ENCODE measurements at places on chromosomes 16 and 17.
A peak's percentile ranks its signal among the peaks of the same experiment; 100 is the strongest.

GRCh38 chr16:1678500-1679098, 520 bp downstream of the JPT2 start:
- peak; percentile 52 for DNase-seq

GRCh38 chr16:31537362-31538242, 9.9 kb downstream of the AHSP start:
- DNase-seq: peak; percentile 6

- no peak for DNase-seq
These were observed 10.6 kb downstream of the ALDH3A1 start for GRCh38 chr17:19737305-19738072.

- DNase-seq: no peak
These were observed 78.9 kb upstream of the LHX1 start for GRCh38 chr17:36858119-36859002.

DNA sequence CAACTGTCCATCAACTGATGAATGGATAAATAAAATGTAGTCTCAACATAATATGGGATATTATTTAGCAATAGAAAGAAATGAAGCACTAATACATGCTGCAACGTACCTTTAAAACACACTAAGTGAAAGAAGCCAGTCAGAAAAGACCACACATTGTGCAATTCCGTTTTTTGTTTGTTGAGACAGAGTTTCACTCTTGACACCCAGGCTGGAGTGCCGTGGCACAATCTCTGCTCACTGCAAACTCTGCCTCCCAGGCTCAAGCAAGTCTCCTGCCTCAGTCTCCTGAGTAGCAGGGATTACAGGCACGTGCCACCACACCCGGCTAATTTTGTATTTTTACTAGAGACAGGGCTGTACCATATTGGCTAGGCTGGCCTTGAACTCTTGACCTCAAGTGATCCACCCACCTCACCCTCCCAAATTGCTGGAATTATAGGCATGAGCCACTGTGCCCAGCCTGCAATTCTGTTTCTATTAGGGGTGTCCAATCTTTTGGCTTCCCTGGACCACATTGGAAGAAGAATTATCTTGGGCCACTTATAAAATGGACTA, 40.1 kb downstream of the SCNN1B start:
- no peak for DNase-seq

GRCh38 chr16:51797669-51798259, 646.7 kb upstream of the SALL1 start:
- DNase-seq: no peak

DNA sequence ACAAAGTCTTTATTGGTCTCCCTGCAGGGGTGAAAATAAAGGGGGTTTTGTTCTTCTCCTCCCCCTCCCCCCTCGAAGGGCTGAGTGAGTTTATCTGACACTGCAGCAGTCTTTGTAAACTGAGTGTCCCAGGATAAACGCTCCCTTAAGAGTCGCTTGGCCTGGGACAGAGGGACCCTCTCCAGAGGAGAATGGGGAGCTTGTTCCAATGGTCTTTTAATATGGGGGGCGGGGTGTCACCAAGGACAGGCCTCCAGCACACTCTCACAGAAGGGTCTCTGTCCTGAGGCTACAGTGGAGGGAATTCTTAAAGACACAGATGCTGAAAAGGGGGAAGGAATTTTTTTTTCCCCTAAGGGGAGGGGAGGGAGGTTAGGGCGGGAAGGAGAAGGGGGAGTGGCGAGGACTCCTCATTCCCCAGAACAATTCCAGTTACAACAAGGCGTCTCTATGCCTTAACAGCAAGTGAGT, 455.5 kb downstream of the SOX9 start:
- no peak for DNase-seq

DNA sequence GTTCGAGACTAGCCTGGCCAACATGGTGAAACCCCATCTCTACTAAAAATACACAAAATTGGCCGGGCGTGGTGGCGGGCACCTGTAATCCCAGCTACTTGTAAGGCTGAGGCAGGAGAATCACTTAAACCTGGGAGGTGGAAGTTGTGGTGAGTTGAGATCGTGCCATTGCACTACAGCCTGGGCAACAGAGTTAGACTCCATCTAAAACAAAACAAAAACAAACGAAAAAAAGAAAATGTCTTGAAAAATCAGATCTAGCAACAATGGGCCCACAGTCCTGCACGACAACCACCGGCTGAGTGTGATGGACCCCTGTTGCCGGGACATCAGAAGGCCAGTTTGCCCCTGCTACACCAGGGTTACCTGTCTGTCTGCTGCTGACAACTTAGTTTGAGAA, 3.9 kb upstream of the RMI2 start:
- DNase-seq: no peak

GRCh38 chr16:88688013-88688778, 1.9 kb upstream of the SNAI3 start:
- no peak for DNase-seq

DNA sequence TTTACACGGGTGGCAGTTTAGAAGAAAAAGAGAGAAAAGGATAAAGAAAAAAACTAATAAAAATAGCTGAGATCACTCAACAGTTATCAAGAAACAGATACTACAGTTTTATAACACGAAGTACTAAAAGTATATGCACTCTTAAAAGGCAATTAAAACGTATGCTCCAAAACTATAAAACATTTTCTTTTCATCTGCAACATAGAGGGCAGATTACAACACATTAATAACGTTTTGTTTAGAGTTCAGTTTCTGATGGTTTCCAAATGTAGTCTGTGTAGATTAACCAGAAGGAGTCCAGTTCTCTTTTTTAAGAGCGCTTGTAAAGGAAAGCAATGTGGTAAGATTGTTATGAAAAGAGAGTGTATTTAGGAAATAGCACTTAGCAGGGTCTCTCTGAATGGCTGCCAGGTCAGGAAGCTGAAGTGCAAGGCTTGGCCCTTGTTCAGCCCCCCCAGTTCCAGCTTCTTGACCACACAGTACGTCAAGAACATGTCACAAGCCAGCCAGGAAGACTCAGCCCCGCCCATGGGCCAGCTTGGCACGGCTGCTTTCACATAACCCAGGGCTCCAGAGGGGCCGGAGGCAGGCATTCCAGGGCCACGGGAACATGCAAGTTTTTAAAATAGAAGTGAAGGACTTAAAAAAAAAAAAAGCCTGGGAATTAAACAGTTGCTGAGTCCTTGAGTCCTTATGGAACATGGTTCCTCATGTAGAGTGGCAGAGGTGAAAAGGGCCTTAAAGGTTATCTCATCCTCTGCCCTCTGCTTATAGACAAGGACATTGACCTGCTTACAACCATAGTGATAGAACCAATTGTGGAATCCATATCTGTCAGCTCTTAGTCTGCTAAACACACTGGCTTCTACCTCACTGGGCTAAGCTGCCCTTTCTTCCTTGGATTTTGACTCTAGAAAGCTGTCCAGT, 147.4 kb upstream of the TBX2 start:
- no peak for DNase-seq

- no peak for DNase-seq
These were observed 109.7 kb downstream of the TOX3 start for GRCh38 chr16:52437277-52437670.

- DNase-seq: peak; percentile 85
These were observed 18.4 kb downstream of the LDHD start for GRCh38 chr16:75097941-75098901.

DNA sequence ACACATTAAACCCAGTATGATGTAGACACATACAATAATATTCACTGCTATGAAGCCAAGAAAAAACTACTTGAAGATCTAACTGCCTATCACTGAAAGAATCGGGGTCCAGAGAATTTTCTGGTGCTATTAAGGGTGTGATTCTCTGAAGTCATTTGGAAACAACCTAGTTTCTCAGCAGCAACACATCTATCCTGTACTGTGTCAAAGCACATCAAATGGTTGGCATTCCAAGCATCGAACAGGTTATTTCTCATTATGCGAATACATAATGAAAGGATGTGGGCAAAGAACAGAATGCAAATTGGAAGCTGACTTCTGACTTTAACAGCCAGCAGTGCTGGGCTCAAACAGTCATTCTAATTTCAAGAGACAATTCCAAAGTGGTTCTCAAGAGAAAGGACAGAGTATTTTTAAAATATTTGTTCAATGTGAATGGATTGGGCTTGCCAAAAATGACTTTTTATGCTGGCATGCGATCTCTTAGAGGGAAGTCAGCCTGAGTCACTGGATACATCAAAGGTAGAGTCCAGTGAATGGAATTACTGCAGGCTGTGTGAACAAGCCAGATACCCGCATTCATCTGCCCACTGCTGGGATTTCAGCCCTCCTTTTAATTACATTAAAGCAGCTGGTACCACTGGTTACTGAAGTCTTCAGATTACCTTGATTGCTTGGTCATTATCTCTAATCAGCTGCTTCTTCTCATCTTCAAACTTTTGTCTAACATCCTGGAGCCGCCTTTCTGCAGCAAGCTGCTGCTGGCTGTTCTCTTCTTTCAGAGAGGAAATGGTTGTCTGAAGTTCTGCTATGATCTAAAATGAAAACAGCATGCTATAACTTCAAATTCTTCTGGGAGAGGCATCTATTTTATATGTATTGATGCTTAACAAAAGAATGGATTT, 181.2 kb upstream of the AXIN2 start:
- DNase-seq: no peak

DNA sequence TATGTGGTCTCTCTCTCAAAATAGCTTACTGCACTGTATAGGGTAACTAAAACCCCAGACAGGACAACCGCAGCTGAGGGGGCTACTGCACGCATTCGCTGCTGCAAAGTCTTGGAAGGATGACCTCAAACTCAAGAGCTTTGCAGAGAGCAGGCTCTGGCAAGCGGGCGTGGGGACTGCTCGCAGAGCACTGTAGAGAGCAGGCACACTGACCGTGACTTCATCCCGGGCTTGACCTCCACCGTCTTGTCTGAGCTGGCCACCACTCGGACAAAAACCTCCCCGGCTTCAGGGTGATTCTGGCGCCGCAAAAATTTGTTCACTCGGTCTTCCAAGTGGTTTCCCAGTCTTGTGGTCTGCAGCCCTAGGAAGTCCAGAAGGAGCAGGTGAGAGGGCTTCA, 22.9 kb upstream of the TRAP1 start:
- no peak for DNase-seq

DNA sequence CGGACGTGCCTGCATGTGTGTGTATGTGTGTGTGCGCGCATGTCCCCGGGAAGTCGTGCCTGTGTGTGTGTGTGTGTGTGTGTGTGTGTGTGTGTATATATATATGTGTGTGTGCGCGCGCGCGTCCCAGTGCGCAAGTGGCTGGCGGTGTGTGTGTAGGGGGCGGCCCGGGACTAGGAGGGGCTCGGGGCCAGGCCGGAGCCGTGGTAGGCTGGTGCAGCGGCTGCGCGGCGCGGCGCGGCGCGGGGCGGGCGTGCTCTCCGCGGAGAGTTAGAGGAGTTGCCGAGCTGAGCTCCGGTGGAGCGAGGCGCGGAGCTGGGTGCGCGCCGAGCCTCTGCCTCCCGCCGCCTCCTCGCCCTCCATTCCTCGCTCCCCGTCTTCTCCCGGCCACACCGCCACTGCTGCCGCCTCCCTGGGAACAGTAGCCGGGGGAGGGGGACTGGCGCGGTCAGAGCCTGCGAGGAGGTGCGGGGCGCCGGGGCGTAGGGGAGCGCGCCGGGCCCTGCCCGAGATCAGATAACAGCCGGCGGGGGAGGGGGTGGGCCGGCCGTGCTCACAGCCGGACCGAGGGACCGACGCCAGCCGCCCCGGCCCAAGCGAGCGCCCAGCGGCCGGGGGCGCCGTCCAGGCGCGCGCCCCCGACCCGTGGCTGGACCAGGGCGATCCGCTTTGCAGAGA, at the start of gene KCNJ12:
KCNJ12 (plus strand) TSS at position 277 of the 678 bp plus-strand sequence. CDS start 38,986 bp downstream, outside the sequence.
- no peak for DNase-seq

GRCh38 chr17:258906-259305, 77.5 kb upstream of the DOC2B start:
- DNase-seq: no peak

GRCh38 chr17:2030779-2031163, 818 bp downstream of the DPH1 start:
- peak; percentile 54 for DNase-seq

DNA sequence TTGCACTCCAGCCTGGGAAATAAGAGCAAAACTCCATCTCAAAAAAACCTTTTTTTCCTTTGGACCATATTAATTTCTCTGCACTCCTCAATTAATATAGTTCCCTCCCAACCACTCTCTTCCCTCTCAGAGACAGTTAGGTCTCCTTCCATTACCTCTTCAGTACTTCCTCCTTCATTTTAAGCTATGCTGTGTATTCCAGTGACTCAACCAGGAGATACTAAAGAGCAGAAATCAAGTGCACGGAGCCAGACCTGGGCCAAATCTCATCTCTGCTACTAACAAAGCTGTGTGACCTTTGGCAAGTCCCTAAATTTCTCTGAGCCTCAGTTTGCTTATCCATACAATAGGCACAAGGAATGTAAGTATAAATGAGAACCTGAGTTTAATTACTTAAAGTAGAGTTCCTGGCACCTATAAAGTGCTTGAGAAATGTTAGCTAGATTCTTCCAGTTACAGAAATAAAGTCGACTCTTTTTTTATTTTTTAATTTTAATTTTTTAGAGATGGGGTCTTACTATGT, 8.5 kb downstream of the PECAM1 start:
- DNase-seq: no peak

- no peak for DNase-seq
These were observed 31.6 kb downstream of the MMP15 start for GRCh38 chr16:58057121-58057520.

DNA sequence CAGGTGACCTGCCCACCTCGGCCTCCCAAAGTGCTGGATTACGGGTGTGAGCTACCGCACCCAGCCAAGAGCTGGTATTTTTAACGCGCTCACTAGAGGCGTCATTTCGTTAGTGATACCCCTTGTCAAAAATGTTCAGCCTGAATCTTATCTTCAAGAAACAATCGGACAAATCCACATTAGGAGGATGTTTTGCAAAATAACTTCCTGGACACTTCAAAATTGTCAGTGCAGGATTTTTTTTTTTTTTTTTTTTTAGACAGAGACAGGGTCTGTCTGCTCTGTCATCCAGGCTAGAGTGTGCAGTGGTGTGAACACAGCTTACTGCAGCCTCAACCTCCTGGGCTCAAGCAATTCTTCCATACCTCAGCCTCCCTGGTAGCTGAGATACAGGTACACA, 63.0 kb downstream of the RMI2 start:
- no peak for DNase-seq

DNA sequence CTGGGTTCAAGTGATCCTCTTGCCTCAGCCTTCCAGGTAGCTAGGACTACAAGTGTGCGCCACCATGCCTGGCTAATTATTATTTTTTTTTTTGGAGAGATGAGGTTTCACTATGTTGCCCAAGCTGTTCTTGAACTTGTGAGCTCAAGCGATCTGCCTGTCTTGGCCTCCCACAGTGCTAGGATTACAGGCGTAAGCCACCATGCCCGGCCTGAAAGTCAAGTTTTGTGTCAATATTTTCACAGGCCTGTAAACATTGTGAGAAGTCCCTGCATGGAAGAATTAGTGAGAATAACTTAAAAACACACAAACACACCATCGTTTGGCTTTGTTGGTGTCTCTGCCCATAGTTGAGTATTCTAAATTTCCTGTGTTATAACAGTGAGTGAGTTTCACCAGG, 22.2 kb downstream of the NUP85 start:
- no peak for DNase-seq
